ENCODE measurements at places on chromosomes 13 and 19.

DNA sequence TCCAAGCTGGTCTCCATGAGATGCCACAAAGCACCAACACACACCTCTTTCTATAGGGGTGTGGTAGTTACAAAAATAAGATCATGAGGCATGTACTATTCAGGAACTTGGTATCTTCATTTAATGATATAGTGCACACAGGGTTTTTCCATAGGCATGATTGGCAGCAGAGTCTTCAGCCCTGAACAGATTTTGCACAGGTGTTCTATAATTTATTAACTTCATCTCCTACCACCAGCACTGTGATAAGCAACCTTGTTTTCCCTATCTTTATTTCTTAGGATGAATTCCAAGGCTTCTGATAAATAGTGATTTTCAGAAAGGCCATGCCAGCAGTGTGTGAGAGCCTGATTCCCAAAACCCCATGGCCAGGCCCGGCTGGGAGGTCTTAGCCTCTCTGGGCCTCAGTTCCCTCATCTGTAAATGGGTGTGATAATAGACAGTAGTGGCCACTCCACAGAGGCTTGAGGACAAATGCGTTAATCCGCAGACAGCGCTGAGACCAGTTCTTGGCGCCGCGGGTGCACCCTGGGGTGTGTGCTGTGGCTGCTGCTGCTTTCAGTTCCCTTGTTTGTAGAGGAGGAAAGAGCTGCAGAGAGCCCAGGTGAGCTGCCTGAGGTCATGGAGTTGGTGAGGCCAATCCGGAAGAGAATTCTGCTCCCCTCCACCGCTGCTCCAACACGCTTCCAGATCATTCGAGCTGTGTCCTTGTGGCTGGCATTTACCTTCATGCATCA is 33.1 kb downstream of the DHRS12 start:
- no peak for DNase-seq

GRCh38 chr13:110511509-110512181 is 49.9 kb downstream of the RAB20 start:
- no peak for DNase-seq

DNA sequence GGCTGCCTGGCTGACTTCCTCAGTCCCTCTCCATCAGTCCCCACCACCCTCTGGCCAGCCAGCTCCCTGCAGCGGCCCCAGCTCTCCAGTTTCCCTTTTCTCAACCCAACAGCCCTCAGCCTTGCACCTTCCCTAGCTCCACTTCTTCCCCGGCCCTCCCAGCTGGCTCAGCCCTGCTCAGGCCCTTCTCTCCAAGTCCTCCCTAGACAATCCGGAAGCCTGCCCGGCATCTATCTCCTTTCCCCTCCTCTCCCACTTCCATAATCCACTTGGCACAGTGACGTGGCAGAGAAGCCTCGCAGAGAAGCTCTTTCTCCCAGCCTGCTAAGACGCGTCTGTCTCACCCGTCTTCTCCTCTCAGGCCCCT is 1.1 kb downstream of the UBXN6 start:
- DNase-seq, result no peak

GRCh38 chr13:90717451-90717936 is 630.0 kb upstream of the MIR17HG start:
- DNase-seq, result no peak

GRCh38 chr13:113013303-113013702 is 44.3 kb downstream of the MCF2L start:
- no peak for DNase-seq

- no peak for DNase-seq
Measured at GRCh38 chr13:50800091-50800739, 43.3 kb downstream of the DLEU7 start.

DNA sequence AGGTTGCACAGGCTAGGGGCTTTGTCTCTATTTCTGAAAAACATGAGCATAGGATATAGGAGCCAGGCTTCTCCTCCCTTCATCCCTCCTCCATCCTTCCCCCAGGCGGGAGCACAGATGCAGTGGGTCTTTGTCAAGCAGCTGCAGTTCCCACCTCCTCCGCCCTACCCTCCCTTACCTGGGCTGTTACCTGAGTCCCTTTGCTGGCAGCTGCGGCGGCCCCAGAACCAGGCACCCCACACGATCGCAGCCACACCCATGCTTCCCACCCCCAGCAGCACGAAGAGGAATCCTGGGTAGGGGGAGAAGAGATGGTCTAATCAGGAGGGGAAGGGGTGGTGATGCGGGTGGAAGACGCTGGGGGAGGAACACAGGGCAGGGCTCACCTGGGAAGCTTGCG is 7.8 kb downstream of the TMIGD2 start:
- no peak for DNase-seq

GRCh38 chr19:23762884-23763711 is 4.4 kb upstream of the ZNF681 start:
- peak; percentile 73 for DNase-seq

- no peak for DNase-seq
Measured at GRCh38 chr13:31056644-31057271, 104.9 kb downstream of the HSPH1 start.

DNA sequence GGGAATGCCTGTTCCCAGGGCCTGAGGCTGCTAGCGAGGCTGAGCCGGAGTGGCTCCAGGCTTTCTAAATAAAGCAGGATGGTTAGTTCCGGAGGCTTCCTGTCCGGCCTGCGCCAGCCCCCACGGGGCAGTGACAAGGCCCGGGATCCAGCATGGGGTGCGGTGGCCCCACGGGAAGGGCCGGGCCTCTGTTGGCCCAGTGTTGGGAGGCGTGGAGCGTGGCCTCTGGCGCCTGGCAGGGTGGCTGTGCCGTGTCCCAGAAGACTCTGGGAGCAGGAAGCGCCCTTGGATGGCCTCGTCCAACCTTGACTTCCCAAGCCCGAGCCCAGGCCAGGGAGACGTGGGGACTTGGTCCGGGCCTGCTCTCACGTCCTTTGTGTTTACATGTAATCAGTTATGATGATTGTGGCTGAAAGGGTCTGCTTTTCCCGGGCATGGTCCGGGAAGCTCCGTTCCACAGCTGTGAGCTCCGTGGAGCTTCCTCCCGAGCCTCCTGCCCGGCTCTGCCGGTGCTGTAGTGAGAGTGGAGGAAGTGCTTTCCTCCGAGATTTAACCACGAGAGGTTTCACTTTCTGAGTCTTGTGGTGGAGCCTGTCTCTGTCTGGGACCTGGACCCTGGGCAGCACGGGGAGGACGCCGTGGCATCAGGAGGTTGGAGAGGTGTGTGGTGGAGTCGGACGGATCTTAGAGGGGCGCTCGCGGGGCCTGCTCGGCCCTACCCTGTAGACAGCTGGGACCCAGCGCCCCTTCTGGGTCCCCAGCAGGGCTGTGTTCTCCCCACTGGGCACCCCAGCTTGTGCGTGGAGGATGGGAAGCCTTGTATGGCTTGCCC is 4.6 kb downstream of the GNA11 start:
- DNase-seq, result no peak

DNA sequence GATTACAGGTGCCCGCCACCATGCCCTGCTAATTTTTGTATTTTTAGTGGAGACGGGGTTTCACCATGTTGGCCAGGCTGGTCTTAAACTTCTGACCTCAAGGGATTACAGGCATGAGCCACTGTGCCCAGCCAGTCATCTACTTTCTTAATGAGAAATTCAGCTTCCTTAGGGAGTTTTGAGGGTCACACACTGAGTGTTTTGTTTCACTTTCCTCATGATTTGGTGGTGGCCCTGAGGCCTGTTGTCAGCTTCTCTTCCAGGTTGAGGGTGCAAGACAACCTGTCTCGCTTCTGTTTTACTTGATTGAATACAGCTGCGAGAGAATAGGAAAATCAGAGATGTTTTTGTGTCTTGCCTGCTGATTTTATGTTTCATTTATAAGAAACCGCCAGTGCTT is 9.9 kb downstream of the FRY start:
- no peak for DNase-seq

- DNase-seq, result no peak
Measured at GRCh38 chr13:33510350-33510970, 224.9 kb upstream of the STARD13 start.

- DNase-seq, result no peak
Measured at GRCh38 chr13:88115976-88116375, 444.8 kb downstream of the SLITRK5 start.

- DNase-seq, result no peak
Measured at GRCh38 chr19:18712981-18713380, 29.5 kb downstream of the CRTC1 start.

- DNase-seq, result peak; percentile 90
Measured at GRCh38 chr13:97798171-97798821, 155.2 kb upstream of the IPO5 start.

- no peak for DNase-seq
Measured at GRCh38 chr13:77065461-77066147, 38.6 kb upstream of the FBXL3 start.

DNA sequence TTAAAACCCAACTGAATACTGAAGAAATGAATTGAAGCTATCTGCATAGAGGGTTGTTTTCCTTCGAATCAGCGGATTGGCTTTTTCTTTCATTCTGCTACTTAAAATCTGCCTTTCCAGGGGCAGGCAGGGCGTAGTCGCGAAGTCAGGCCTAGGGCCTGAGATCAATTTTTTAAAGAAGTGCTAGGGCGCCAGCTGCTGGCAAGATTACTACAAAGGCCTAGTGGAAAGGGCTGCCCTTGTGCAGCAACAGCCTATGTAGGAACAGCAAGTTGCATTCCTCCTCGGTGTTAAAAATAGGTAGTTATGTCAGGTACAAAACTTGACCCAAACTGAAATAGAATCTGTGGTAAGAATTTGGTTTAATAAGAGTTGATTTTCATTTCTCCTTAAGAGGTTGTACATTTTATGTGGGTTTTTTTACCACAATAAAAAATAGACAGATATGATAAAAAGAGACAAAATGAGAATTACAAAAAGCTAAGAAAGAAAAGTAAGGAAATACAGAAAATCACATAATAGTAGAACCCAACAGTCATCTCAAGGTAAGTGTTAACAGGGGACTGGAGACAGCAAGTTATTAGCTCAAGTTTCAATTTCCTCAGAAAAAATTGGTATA is 9.5 kb upstream of the URAD start:
- DNase-seq, result no peak

GRCh38 chr13:90105276-90105675 is 1242.2 kb upstream of the MIR17HG start:
- DNase-seq, result no peak

DNA sequence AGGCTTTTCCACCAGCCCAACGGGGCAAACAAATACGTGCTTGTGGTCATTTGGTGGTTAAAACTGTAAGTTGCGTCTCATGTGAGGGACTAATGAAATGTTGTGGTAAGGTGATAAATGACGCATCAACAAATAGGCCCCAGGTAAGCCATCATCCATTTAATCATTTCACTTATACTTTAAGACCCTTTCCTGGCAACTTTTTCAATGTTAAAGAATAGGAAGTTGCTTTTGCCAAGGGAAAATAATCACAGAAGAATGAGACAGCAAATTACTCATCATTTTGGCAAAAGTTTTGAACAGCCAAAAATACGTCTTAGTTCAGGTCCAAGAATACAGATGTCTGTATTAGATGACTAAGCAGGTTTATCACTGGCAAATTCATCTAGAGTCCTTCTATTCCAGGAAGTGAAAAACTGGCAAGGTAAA is 660.4 kb downstream of the SLITRK1 start:
- no peak for DNase-seq

GRCh38 chr19:14439014-14439413 is 5.9 kb downstream of the PKN1 start:
- DNase-seq, result no peak

GRCh38 chr13:33256148-33256840 is 29.3 kb downstream of the STARD13 start:
- DNase-seq, result no peak

GRCh38 chr13:47294691-47295090 is 397.8 kb upstream of the HTR2A start:
- DNase-seq, result no peak
